Subcutaneous preadipocyte (primary cell): ENCODE measurements at places on chromosomes 7 and 10. TPM values are rescaled to one million over a fixed set of nuclear protein-coding genes. Genes with fewer than 3 reads are reported as not detected.

Gene RADIL
- total RNA-seq = 2.7 and 2.9 TPM in 2 replicates

Gene BICC1
- 45.9 TPM in 2 replicates for total RNA-seq

Gene RBP3
- total RNA-seq = not detected in 2 replicates

Gene MNX1
- not detected in 2 replicates for total RNA-seq

Gene TRIM24
- 7.3 and 13.5 TPM in 2 replicates for total RNA-seq

Gene TBL2
- total RNA-seq = 79.0 and 80.8 TPM in 2 replicates

Gene ZNF727
- total RNA-seq = 0.39 and 1.8 TPM in 2 replicates

Gene TSPAN33
- 0.59 TPM in 1 of 2 replicates, not detected in the other for total RNA-seq

Gene ZNF853
- under 0.01 TPM in 1 of 2 replicates, not detected in the other for total RNA-seq
